ENCODE measurements at places on chromosomes 12 and 14.

GRCh38 chr14:91872011-91872501 lies 4.7 kb upstream of the TC2N start:
- DNase-seq = peak; percentile 49

- DNase-seq = no peak
These were observed 159.7 kb upstream of the BMP4 start for GRCh38 chr14:54116198-54116885.

- peak; percentile 81 for DNase-seq
These were observed 32.0 kb upstream of the CDKN3 start for GRCh38 chr14:54364555-54365415.

GRCh38 chr14:92456215-92457015 lies 57.2 kb upstream of the RIN3 start:
- peak; percentile 83 for DNase-seq

DNA sequence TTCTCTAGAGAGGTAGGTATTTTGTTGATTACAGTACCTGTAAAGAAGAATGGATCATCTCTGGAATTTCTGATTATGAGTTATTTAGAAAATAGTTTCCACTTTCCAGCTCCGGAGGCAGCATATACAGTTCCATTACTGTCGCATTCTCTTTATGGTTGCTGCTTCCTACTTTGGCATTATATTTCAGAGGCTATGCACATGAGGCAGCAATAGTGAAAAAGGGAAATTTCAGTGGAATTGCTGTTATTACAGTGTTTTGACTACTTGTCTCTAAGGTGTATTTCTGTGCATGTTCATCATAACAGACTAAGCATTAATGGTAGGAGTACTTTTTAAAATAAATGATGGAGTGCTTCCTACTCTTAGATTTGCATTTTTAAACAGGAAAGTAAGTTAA lies 10.2 kb downstream of the GNG2 start:
- DNase-seq = no peak

GRCh38 chr14:32473464-32473855 lies 144.4 kb downstream of the AKAP6 start:
- DNase-seq = no peak

DNA sequence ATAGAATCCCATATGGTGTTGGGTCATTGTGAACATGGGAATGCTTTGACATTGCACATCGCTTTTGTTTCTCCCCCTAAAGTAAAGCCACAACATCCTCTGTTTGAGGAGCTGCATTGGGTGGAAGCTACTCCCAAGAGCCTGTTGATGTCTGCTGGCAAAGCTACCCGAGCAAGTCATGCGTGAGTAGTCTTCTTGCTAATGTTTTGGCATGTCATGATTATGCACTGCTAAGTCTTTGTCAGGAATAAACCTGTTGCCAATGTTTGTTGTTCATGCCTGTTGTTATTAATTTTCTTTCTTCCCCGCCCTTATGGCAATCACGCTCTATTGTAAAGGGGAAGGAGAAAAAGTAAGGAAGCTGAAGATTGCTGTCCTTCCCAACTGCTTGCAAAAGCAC lies 97.3 kb downstream of the EXOC5 start:
- DNase-seq = no peak

GRCh38 chr14:95180966-95181741 lies 23.8 kb upstream of the DICER1 start:
- DNase-seq = peak; percentile 64

DNA sequence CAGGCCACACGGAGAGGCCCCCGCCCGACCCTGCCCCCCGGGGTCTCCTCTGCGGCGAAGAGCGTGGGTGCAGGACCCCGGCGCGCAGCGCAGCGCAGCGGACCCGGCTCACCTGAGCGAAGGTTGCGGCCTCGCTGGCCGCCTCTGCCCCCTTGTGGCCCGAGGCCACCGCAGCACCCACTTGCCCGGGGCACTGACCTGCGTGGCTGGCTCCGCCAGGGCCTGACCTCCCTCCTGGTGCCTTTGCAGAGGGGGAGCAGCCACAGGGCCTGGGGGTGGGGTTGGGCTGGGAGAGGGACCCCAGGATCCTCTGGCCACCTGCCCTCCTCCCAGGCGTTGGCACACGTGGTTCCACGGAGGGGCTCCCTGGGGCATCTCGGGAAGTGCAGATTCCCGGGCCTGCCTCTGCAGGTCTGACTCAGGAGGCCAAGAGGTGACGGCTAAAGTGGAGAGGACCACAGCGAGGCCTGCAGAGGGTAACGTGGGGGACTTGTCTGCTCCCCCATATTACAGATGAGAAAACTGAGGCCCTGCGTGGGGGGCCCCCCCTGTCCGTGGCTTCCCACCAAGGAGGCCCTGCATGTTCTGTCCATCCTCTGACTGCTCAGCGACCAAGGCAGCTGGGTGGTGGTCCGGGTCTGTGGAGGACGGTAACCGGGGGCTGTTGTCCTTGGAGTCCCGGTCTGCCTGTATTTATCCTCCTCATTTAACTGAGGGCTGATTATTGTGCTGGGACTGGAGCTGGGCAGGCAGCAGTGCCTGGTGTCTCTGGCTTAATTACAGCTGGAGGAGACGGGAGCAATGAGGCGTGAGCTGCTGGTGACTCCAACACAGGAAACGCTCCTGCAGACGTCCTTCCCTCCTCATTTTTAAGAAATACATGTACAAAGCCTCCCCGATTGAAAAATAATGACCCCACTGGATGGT lies 67.9 kb upstream of the BEGAIN start:
- DNase-seq = no peak

DNA sequence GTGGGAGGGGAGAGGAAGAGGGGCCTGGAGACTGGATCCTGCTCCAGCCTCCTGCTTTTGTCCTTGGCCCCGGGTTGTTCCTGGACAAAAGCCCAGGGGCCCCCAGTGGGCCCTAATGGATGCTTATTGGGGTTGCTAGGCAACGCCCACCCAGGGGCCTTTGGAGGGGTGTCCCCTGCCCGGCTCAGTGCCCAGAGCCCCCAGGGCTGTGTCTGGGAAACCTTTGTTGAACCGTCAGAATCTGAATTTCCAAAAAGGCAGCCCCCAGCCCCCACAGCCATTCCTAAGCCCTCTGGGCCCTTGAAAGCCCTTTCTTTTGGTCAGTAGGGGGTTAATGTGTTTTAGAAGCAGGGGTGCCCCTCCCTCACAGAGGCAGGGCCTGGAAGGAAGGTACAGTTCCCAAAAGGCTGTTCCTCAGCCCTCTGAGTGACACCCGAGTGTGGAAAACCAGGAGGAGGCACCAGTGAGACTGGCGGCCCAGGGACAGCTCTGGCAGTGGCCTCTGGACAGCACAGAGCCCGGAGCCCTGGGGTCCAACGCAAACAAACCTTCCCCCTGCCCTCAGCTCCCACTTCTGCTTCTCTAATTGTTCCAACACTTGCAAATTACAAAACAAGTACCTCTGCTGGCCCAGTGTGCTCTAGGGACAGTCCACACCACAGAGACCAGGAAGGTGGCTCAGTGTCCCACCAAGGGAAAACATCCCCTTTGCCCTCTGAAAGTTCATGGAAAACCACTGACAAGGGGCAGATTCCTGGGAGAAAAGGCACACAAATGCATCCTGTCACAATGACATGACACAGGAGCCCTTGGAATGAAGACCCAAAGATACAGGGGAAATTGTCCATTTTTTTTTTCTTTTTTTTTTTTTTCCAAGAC lies 19.4 kb downstream of the HHIPL1 start:
- no peak for DNase-seq

DNA sequence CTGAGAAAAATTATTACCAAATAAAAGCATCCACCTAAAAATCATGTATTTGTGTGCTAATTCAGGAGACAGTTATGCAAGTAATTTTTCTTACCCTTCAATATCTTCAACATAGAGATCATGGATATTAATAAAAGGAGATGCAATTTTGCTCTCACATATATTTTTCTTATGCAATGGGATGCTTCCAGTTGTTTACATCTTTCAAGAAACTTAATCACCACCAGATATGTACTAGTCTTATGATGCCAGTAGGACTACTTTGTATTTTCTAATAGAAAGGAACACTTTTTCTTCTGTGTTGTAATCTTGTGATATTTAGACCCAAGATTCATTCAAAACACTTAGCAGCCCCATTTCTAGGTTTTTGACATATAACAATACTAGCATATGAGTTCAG lies 107.6 kb downstream of the NAV3 start:
- DNase-seq = no peak

- no peak for DNase-seq
These were observed 117.3 kb upstream of the CAND1 start for GRCh38 chr12:67151886-67152285.

DNA sequence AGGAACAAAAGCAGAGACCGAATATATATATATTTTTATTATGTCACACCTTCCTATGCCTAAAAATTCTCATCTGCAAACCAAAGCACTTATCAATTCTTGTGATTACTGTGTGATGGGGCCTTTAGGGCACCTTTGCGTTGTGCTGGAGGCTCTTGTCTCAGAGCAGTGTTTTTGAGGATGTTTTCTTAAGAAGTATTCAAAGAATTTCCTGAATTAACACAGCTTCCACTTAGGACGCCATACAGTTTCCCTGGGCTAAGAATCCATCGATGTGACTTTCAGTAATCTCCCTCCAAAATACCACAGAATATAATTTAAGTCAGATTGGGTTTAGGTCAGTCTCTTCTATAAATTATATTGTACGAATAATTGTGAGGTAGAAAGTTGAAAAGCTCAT lies 22.0 kb upstream of the HIF1A start:
- peak; percentile 42 for DNase-seq

DNA sequence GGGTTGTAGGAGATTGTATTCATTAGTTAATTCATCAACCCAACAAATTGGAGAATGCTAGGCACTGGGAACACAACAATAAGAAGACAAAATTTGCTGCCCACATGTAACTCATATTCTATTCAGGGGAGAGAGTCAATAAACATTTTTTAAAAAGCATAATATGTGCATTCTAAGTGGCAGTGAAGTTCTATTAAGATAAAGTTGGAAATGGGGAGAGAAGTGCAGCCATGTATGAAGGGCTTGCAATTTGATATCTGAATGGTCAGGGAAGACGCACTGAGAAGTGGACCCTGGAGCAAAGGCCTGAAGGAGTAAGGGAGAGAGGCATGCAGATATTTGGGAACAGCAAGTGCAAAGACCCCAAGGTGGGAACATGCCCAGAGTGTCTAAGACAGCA lies 40.2 kb upstream of the CHST11 start:
- no peak for DNase-seq

GRCh38 chr12:9992296-9992695 lies 6.6 kb downstream of the CLEC1B start:
- DNase-seq = no peak

DNA sequence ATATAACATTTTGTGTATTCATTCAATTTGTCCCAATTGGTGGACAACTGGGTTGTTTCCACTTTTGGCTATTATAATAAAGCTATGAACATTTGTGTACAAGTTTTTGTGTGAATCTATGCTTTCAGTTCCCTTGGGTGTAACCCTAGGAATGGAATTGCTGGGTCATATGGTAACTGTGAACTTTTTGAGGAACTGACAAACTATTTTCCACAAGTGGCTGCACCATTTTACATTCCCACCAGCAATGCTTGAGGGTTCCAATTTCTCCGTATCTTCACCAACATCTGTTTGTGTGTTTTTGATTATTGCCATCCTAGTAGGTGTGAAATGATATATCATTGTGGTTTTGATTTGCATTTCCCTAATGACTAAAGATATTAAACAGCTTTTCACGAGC lies 13.0 kb downstream of the LPCAT3 start:
- DNase-seq = no peak

DNA sequence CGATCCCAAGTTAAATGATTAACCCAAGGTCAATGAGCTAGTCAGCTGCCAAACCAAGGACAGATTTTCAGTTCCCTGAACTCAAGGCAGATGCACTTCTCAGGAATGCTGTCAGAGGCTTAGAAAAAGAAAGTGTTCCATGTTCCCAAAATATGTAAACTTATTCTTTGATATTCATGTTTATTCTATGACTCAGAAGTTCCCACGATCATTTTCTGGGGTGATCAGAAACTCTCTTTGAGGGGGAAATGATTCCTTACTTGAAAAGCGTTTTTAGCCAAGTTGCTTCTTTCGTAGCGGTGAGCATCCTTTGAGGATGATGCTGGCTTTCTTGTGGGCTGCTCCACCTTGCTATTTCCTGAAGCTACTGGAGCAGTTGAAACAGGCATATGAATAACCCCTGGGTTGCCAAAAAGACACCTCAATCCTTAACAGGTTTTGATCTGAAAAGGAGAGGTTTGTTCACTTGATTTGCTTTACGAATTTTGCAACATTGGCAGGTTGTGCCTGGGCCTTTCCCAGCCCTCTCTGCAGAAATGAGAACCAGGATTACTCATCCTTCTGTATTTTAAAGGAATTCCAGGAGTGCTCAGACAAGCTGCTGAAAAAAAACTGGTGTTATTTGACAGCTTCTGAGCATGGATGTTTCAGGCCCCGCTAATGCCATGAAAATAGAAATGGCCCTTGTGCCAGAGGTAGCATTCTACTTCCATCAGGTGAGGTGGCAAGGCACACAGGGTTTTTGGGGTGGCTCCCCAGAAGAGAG lies 121.4 kb upstream of the HIF1A start:
- peak; percentile 72 for DNase-seq

DNA sequence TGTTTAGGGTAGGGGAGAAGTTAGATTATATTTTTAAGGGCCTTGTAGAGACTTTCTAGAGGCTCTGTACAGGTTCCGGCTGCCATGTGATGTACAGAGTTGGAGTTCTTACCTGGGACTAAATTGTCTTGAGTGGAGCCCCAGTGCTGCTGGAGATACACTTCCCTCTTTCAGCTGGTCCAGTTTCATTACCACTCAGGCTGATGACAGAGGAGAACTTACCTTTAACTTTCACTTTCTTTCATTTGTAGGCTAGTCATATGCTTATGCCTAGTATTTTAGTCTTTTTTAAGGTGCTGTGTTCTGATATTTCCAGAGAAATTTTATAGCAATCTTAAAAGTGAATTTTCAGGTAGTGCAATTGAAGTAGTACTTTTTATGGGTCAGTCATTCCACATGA lies 117.3 kb downstream of the ERC1 start:
- no peak for DNase-seq

DNA sequence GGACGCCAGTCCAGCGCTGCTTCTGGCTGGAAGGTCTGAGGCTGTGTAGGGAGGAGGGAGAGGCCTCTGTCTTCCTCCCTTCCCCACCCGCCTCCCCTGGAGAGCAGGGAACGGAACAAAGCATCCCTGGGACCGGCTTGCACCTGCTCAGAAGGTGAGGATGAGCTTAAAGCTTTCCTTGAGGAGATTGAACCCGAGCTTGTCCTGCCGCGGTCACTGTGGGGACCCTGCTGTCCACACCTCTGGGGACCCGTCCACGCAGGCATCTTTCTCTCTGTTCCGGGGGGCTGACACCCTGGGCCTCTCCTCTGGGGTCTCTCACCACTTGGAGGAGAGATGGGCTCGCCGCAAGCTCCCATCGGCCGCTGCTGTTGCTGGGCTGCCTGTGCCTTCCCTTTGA lies 33.2 kb upstream of the SFSWAP start:
- DNase-seq = no peak

- DNase-seq = peak; percentile 25
These were observed 3.0 kb downstream of the SMIM10L1 start for GRCh38 chr12:11174022-11174421.

GRCh38 chr14:36513451-36514277 lies 6.4 kb downstream of the NKX2-1 start:
- no peak for DNase-seq

GRCh38 chr12:112130441-112130998 lies 5.2 kb downstream of the TRAFD1 start:
- DNase-seq = no peak

GRCh38 chr14:74400919-74401503 lies 25.0 kb downstream of the SYNDIG1L start:
- DNase-seq = no peak

GRCh38 chr14:97777622-97778355 lies 980.6 kb downstream of the VRK1 start:
- no peak for DNase-seq

GRCh38 chr12:83067981-83068380 lies 381.3 kb downstream of the TMTC2 start:
- no peak for DNase-seq

GRCh38 chr12:77124767-77125166 lies 59.4 kb upstream of the E2F7 start:
- DNase-seq = no peak
